ENCODE measurements at places on chromosomes 5 and 9.

DNA sequence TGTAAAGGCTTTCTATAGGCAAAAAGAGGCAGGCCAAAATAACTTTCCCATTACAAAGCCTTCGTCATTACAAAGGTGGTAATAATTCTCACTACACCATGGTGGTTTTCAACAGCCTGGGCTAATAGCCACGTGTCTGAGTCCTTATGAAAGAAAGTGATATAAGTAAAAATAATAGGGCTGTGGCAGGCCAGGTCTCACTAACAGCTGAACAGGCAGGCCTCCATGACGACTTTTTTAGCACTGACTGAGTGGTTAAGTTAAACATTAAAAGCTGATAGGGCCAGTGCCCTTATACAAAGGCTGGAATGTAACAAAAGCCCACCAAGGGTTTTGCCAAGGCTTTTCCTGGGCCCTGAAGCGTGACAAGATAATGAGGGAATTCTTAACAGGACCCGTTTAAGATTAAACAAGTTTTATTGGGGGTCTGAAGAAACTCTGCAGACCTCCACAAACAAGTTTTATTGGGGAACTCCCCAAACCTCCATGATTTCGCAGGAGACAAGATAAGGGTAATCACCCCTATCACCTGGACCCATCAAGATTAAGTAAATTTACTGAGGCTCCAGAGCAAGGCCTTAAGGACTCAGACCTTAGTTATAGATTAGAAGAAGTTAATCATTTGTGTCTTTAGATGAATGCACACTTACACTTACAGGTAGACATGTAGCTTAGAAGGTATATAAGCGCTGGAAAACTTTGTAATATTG, 412.9 kb downstream of the CHSY3 start:
- DNase-seq: no peak

GRCh38 chr5:95960667-95961616, 709 bp downstream of the ELL2 start:
- peak; percentile 73 for DNase-seq

DNA sequence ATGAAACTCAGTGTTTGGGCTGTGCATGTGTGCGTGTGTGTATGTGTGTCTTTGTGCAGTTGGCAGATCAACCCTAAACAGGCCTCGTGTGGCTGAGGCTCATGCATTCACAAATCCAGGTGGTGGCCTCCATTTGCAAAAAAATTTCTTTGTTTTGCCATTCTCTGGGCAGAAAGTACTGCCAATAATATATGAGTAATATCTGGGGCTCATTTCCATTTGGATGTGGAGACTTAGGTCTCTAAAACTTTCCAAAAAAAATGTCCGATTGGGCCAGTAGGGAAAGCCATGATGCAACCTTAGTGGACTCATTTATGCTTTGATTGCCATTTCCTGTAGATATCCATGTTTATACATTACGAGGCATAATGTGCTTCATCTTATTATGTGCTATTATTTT, 77.9 kb upstream of the RPS23 start:
- DNase-seq: no peak

GRCh38 chr5:137734962-137735554, 831 bp downstream of the KLHL3 start:
- no peak for DNase-seq

DNA sequence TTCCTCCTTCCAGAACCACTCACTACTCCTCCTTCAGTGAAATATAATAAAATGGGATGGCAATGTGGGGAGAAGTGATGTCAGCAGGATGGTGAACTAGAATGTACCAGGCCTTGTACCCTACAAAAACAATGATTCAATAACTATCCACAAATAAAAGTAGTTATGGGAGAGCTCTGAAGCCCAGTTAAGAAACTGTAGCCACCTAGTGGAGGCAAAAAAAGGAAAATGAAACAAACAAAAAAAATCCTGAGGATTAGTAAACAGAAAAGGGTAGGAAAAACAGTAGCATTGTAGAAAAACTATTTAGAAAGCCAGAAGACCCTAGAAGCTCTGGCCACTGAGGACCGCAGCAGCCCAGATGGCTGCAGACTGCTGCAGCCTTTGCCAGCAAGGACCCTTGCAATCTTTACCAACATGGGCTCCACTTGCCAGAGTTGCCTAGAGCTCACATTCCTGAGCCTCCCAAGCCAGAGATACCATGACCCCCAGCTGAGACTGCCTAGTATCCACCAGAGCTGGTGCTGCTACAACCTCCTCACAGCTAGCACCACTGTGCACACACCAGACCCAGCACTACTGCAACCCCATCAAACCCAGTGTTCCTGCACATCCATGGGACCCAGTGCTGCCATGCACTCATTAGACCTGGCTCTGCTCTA, 259.7 kb upstream of the MSX2 start:
- DNase-seq: no peak

DNA sequence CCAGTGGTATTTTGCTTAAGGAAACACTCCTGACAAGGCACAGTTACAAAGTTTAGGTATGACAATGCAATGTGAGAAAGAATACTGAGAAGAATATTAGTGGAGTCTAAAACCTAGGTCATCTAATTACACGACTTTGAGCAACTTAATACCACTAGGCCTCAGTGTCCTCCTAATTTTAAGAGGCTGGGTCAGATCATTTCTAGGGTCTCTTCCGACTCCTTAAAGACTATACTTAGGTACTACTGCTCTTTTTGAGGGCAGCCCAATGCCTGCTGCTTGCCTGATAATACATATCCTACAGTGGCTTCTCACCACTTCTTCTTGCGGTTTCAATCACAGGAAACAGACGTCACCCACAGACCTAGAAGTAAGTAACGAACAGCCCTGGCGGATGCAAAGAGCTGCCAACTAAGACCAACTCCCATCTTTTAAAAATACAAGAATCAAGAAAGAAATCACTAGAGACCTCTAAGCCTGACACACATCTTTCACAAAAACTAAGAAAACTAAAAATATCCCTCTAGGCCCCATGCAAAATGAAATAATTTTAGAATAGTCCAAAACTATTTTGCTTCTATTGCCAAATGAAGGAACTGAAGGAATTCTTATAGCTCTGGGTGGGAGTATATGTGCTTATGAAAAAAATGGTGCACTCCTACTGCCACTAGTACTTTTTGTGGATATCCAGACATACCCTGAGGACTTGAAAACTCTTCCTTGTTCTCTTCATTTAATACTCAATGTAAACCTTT, 13.1 kb downstream of the DIAPH1 start:
- DNase-seq: peak; percentile 38

- DNase-seq: no peak
Measured at GRCh38 chr9:121650217-121651007, 1.0 kb upstream of the DAB2IP start.

DNA sequence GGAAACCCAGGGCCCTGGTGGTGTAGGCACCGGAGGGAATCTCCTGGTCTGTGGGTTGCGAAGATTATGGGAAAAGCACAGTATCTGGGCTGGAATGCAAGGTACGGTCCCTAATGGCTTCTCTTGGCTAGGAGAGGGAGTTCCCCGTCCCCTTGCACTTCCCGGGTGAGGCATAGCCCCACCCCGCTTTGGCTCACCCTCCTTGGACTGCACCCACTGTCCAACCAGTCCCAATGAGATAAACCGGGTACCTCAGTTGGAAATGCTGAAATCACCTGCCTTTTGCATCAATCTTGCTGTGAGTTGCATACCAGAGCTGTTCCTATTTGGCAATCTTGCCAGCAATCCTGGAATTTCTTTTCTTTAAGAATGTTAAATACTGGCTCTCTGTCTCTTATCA, 1429.1 kb downstream of the MAT2B start:
- DNase-seq: no peak

GRCh38 chr5:137205231-137206027, 293.7 kb downstream of the SPOCK1 start:
- no peak for DNase-seq

DNA sequence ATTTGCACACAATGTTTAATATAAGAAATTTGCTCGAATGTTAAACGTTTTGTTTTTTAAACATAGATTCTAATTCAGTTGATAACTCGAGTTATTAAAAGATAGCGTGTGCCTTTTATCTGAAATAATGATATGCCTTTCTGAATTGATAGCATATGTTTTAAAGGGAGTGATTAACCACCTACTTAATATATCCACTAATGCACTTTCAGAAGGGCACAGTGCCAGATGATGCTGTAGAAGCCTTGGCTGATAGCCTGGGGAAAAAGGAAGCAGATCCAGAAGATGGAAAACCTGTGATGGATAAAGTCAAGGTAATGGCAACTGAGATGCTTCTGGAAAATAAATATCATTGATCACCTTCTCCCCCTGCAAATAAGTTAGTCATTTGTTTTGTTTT, 53.9 kb downstream of the ERAP1 start:
- no peak for DNase-seq

DNA sequence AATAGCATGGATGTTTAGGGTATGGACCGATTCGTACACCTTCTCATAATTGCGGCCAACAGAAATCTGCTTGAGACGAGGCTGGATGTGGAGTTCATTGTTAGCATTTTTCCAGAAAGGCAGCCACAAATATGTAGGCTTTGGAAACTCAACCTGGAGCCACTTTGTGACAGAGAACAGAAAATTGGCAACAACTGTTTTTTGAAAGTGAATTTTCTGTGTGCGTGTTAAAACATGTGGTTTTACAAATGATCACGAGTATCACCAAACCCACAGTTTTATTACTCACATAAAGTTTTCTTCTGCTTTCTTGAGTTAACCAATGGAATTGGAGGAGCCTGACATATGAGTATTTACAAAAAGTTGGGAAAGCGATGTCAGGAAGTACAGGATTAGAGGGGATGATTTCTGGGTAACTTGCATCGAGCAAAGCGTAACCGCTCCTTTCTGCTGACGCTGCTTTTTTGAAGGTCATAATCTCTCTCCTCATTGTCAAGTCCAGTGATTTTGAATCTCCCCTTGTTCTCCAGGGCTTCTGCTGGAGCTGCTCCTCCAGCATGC, 138.5 kb upstream of the TAF11L2 start:
- DNase-seq: no peak

DNA sequence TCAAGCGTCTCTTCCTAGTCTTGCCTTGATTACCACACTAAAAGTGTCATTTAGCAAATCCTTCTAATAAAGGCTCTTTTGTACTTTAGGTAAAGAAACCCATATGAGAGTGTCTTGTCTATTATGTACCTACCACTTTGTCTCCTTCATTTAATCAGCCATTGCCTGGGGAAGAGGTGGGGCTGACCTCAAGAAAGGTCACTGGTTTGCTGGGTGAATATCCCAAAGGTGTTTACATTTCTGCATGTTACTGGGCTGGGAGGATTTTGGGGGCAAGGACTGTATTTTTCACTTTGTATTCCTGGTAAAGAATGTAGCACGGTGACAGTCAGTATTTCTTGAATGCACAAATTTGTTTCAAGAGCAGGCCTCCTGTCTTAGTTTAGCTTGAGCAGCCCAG, 11.9 kb upstream of the RPS23 start:
- DNase-seq: no peak

DNA sequence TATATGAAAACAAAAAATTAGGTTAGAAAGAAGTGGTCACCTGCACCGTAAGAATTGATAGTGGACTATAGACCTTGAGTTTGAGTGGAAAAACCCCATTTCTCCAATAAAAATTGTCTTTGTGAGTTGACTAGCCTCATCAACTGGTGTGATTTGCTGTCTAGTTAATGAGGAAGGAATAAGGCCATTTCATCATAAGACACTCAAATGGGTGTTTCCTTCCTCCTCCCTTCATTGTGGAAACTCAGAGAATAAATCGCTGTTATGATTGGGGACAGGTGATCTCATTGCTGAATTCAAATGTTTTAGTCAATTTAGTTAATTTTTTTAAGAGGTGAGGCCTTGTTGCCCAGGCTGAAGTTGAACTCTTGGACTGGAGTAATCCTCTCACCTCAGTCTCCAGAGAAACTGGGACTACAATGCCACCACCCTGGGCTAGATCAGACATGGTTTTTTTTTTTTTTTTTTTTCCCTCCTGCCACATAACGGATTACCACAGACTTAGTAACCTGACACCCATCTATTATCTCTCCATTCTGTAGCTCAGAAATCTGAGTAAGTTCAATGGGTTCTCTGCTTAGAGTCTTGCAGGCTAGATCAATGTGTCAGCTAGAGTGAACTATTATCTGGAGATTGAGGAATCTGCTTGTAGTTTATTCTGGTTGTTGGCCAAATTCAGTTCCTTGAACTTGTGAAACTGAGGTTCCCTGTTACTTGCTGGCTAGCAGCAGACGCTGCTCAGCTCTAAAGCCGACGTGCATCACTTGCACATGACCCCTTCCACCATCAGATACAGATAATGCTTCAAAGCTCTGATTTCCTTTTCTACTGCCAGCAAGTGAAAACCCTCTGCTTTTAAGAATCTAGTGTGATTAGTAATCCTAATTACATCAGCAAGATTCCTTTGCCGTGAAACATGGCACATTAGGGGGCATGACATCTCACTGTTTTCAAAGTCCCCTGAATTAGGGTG, 663.8 kb upstream of the CDH9 start:
- DNase-seq: no peak

DNA sequence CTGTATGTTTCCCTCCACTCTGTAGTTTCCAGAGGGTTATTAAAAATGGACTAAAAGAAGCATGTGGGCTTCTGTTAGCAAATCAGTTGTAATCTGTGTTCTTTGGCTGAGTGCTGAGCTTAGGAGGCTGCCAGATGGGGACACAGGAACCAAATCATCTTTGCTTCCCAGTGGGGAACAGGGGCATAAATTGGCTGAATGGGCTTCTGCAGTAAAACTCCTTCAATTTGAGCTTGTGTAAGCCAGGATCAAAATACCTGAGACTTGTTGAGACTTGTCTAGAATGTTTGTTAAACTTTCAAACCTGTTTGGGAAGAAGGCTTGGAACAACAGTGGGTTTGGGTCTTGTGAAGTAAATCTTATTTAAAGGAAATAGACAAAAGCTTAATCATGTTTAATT, 32.2 kb upstream of the TNFAIP8 start:
- DNase-seq: no peak

- DNase-seq: no peak
Measured at GRCh38 chr5:139565411-139566305, 4.5 kb downstream of the UBE2D2 start.

- no peak for DNase-seq
Measured at GRCh38 chr5:55894135-55894534, 43.0 kb downstream of the IL31RA start.

DNA sequence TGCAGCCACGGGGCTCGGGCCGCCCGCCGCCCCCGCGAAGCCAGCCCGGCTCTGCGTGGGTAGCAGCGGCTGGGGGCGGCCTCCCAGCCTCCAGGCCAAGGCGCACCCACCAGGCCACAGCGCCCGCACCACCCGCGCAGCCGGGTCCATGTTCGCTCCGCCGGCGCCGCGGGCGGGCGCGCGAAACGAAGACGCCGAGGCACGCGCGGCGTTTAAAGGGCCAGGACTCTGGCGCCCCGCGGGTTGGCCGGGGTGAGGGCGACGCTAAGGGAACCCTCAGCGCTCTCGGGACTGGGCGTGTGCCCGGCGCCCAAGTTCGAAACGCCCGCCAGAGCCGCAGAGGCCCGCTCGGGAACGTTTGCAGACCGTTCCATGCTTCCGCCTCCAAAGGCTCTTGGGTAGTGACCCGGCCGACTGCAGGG, at the start of gene PTGES2:
Gene PTGES2, minus strand, starts transcription at position 162 of the 422 bp plus-strand sequence. Its CDS starts 12 bp downstream, at position 150.
- peak; percentile 77 for DNase-seq

- DNase-seq: peak; percentile 38
Measured at GRCh38 chr9:110255463-110256379, 586 bp downstream of the TXN start.

DNA sequence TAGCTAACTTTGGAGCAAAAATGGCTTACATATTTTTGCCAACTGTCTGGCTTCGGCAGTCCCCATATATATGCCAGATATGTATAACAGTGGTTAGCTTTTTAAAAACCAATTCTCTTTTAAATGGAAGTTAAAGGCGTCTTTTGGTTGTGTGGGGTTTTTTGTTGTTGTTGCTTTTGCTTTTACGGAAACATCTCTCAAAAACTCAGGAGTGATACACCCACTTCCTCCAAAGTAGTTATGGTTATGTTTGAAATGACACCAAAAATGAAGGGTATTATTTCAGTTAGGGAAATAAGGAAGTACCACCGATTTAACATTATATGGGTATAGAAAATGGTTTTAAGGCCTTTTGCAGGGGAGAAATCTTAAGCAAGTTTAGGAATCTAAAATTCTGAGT, 2.3 kb downstream of the CNOT8 start:
- no peak for DNase-seq
